Right renal cortex interstitium (tissue), 3 donors: ENCODE measurements at places on chromosomes 13 and 19. TPM values are rescaled to one million over a fixed set of nuclear protein-coding genes. Genes with fewer than 3 reads are reported as not detected.

KLK15 gene
- polyA plus RNA-seq, result not detected

C19orf67 gene
- not detected for polyA plus RNA-seq

JOSD2 gene
- 7.7 TPM for polyA plus RNA-seq

CLIP3 gene
- polyA plus RNA-seq, result 48.5 TPM

TEX29 gene
- 0.35 TPM for polyA plus RNA-seq

ZNF587B gene
- 15.1 TPM for polyA plus RNA-seq

- DNase-seq, result no peak
Measured at GRCh38 chr19:46979126-46980105, 40.2 kb upstream of the NPAS1 start.

DNA sequence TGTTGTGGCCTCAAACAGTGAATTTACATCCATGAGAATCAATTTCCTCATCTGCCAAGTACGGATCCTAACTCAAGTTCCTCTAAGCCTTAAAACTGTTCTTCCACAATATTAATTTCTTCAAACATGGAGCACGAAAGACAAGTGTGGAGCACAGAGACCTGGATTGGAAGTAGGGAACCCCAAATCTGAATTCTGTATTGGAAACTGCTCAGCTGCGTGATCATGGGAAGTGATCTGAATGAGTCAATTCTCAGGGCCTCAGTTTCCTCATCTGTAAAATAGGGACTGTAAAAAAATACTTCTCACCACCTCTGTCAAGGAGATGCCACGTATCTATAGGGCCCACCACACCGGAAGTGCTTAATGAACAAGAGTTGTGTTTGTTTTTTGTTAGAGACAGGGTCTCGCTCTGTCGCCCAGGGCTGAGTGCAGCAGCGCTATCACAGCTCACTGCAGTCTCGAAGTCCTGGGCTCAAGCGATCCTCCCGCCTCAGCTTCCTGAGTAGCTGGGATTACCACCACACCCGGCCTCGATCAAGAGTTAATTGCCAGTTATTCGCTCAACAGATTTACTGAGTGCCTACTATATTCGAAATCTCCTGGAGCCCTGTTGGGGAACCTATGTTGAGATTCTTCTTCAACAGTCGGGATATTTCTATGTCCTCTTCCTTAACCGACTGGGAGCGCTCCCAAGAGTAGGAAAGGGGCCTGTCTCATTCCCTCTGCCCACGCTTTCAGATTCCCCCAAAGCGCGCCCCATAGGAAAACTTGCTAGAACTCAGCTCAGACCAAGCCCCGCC is 1.6 kb downstream of the SERTAD3 start:
- DNase-seq, result no peak

GRCh38 chr19:13782537-13782936 is 8.3 kb downstream of the C19orf53 start:
- DNase-seq, result no peak

- DNase-seq, result no peak
Measured at GRCh38 chr19:23273022-23273589, 22.9 kb upstream of the ZNF724 start.

DNA sequence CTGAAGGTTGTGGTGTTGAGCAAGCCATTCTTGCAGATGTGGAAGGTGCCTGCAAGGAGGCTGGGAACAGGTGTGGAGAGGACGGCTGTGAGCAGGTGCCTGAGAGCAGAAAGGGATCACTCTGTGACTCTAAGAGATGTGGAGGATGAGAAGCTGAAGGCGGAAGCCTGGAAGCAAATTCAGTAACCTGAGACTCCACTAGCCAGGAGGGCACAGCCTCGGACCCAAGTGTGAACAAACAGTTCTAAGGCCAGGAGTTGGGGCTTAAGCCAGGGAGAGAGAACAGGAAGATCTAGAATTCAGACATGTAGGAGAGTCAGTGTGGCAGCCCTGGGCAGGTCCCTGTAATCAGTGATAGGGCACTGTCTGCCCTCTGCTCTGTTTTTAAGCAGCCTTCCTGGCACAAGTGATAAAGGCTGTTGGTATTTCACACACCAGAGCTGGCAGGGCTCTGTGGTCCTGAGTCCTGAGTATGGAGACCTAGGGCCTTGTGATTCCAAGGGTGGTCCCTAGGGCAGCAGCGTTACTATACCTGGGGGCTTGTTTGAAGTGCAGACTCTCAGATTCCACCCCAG is 131.3 kb downstream of the SLC7A1 start:
- DNase-seq, result no peak

GRCh38 chr13:79936368-79937136 is 404.4 kb downstream of the SPRY2 start:
- DNase-seq, result no peak

DNA sequence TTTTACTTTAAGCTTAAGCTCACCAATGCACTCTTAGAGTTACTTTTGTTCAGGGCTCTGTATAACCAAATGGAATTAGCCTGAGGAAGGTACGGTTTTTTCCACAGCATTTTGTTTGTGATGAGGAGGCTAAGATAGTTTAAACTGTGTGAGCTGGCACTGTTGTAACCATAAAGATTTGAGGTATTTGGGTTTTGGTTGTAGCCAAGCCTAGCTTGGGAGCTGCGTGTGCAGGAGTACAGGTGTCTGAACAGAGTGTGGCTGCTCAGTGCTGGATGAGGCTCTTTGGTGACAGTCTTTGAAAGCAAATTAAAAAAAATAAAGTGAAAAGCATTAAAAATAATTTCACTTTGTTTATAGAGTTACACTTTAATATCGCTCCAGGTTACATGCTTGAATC is 56.0 kb downstream of the ARHGEF7 start:
- DNase-seq, result no peak

DNA sequence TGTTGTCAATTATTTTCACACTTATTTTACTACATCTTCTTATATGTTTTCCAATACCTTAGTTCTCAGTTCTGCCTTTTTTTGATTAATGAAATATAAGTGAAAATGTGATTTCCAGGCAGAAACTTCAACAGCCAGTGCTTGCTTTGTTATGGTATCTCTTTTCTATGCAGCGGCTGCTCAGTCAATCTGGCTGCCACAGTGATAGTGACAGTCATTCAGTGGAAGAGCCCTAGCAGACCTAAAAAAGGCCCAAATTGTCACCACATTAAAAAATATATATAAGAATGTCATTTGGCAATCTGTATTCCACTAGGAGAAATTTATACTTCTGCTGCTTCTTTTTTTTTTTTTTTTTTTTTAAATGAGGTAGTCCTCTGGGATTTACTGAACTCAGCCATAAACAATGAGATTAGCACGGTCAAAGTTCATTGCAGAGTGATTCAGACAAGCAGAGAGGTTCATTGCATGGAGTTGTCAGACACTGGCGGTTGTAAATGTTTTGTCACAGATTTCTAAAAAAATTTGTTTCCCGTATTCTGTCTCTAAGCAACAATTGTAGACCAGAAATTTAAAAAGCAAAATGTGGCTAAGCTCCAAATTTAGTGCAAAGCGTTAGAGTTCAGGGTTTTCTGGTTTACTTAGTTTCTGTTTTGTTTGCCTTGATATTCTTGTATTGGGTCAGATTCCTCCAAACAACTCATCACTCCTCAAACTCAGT is 94.7 kb upstream of the PRR20A start:
- peak; percentile 7 for DNase-seq

DNA sequence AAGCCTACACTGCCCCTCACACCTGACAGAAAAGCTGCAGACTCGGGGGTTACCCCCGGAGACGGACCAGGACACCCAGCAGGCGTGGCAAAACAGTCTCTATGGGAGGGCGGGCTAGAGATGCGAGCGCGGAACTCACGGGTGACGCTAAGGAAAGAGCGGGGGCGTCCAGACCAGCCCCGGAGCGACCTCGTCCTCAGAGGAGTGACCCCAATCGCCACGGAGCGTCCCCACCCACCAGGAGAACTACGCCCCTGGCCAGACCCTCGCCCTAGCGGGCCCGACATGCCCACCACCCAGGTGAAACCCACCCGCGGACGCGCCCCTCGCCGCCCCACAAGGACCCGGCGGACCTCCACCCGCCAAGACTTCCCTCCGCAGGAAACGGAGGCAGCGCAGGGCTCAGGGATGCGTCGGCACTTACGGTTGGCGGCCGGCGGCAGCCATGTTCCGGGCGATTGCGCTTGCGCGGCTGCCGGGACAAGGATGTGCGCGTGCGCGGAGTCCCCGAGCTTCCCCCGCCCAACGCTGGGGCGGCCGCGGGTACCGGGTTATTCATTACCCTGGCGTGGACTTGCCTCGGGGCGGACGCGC is at the start of gene ZNF329:
TSS of gene ZNF329 (minus strand) at position 462 of the 594 bp plus-strand sequence. CDS start 21,286 bp downstream, outside the sequence.
- peak; percentile 69 for DNase-seq

DNA sequence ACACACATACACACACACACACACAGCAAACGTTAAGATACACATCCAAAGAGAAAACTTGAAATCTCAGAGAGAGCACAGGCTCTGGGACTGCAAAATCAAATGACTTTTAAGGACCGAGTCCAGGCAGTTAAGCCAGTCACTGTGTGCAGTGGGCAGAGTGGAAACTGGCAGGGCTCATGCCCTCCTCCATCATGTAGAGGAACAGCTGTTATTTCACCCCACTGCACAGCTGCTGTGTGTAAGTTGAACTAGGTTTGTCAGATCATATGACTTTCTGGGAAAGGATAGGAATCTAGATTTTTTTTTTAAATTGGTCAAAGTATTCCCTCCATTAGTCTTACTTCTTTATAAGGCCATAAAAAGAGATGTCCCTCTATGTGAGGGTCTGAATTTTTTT is 1002.1 kb downstream of the UQCRFS1 start:
- DNase-seq, result no peak

DNA sequence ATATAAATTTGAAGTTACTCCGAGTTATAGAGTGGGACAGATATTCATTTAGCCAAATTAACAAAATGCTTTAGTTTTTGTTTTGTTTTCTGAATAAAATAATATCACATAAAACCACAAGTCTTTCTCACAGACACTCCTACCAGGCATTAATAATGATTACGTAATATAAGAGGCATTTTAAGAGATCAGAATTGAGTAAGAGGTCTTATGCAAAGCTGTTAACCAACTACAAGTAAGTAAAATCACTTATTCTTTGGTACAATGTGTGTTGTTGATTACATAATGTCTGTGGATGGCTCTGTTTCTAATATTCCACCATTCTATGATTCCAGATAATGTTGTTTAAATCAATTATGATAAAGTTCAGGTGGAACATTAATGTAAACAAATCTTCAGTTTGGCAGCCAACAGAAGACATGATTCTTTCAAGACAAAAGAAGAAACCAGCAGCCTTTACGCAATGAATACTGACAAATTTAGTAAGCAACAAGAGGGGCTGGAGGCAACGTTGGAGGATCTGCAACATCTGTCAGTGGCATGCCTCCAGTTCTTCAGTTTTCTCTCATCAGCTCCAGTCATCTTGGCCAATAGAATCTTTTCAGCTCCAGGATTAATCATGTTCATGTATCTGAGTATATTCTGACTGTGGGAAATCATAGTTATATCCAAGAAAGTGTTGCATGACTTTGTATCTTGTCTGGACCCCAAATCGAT is 403.8 kb downstream of the SLITRK5 start:
- no peak for DNase-seq

- peak; percentile 23 for DNase-seq
Measured at GRCh38 chr13:80040196-80040980, 300.5 kb downstream of the SPRY2 start.

GRCh38 chr13:34655554-34655953 is 286.5 kb upstream of the NBEA start:
- DNase-seq, result no peak

GRCh38 chr13:85798556-85798955 is 663 bp downstream of the SLITRK6 start:
- DNase-seq, result no peak

GRCh38 chr13:110921695-110922094 is 6.8 kb upstream of the ANKRD10 start:
- no peak for DNase-seq

- DNase-seq, result no peak
Measured at GRCh38 chr13:76724421-76724820, 161.8 kb downstream of the KCTD12 start.

GRCh38 chr13:28392428-28392827 is 102.5 kb downstream of the FLT1 start:
- DNase-seq, result no peak
